ENCODE measurements at places on chromosomes 7 and 10.
A peak's percentile ranks its signal among the peaks of the same experiment; 100 is the strongest.

- no peak for DNase-seq
These were observed 30.0 kb downstream of the DGKI start for GRCh38 chr7:137816696-137817320.

- DNase-seq: no peak
These were observed 89.0 kb downstream of the UNCX start for GRCh38 chr7:1321411-1322239.

DNA sequence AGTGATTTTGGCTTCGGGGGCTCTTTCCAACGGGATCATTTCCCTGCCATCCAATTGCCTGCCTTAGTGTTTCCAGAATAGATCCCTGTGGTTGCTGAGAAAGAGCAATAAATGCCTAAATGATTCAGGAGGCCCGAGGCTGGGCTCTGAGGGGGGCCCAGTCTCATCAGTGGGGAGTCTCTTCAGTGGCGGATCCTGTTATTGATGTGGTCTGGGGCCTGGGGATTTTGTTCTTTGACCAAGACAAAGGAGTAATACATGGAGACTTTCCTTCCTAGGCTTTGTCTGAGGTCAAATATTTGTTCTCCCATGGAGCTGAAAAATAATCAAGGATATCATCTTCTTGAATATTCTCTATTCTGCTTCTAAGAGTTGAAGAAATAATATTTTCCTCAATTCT, 40.8 kb downstream of the TAS2R41 start:
- DNase-seq: no peak

DNA sequence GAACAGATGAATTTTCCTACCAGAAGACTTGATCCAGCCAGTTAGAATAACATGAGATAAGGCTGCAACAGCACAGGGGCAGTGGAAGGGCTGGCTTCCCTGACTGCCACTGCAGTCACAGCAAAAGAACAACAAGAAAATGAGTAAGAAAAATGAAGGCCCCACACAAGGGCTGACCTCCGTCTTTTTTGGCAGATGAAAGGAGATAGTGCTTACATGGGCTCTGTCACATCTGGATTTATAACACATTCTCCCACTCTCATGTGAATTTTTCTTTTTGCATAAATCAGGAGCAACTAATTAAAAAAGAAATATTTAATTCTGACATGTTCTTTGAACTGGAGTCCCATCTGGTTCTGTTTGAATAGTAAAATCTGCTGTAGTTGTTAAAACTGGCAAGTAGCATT, 99.6 kb downstream of the NRP1 start:
- no peak for DNase-seq

DNA sequence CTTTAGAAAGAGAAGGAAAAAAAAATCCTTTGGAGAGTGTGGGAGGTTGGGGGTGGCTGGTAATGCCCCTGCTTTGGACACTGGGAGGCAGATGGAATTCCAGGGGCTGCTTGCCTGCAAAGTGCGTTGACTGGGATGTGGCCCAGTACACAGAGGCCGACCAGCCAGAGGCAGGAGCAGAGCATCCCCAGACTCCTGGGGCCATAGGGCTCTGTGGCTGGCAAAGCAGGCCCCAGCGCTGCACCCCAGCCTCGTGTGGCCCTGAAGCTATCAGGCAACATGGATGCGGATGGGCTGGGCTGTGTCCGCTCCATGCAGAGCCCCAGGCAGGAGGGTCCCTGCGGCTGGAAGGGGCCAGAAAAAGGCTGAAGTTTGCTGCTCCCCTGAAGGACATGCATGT, 361.6 kb upstream of the FZD8 start:
- no peak for DNase-seq

- DNase-seq: no peak
These were observed 557.3 kb downstream of the PHTF2 start for GRCh38 chr7:78355834-78356233.

DNA sequence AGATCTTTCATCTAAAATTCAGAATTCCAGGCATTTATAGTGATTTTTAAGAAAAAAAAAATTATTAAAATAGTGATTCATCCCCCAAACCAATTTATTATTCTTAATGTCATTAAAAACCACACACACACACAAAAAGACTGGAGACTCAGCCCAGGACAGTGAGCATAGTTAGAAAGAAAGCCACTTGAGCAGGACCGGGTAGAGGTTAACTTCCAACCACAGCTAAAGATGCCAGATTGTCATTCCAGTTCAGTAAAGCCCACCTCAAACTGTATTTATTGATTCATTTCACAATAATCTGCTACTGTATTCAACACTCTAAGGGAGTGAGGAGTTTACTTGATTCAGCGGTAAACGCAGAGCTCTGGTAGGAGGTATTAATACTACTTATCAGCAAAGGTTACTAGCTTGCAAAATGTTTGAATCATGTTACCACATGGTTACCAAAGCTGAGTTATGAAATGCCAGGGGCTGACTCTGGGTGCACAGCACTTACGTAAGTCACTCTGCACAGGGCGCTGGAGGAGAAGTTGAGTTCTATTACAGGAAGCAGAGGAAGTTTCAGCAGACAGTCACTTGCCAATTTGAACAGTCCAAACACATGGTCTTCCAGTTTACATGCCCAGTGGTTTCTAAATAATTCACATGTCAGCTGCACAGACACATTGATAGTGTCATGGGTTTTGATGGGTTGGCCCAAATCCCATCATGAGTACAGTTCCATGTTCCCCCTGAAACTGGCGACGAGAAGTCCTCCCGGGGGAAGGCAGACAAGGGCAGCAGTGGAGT, 64.6 kb downstream of the KLF6 start:
- DNase-seq: no peak

DNA sequence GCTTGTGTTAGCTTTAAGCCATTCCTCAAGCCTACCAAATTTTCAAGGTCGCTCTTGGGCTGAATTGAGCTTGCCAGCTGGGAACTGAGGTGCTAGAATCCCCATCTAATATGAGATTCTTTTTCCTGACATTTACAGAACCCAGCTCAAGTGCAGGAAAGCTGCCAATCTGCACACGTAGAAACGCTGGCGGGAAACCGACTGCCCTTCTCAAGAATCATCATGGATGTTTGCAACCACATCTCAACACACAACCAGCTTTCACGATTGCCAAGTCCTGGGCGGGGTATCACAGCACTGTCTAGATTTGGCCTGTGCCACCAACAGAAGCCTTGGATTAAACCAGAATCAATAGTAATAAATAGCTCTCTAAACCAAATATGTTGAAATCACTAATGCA, 203.7 kb downstream of the DIP2C start:
- no peak for DNase-seq

- DNase-seq: no peak
These were observed 119.5 kb upstream of the KLF6 start for GRCh38 chr10:3904419-3904960.

- no peak for DNase-seq
These were observed 129.4 kb upstream of the SAMD8 start for GRCh38 chr10:74981831-74982633.

- no peak for DNase-seq
These were observed 23.7 kb upstream of the WNT16 start for GRCh38 chr7:121305109-121305508.

DNA sequence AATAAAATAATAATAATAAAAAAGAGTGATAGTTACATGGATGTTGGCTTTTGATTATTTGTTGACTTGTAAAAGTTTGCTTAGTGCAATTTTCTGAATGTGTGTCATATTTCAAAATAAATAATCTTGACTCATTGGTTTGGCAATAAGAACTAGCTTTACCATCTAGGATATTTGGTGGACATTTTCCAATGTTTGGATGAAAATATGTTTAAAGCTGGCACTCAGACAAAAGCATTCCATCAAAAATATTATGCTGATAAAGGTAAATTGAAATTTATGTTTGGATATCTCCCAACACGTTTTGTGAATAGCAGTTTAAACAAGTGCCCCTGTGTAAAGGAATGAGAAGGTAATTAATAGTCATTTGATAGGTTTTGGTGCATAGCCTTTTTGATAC, 62.5 kb upstream of the KCNMA1 start:
- DNase-seq: no peak

DNA sequence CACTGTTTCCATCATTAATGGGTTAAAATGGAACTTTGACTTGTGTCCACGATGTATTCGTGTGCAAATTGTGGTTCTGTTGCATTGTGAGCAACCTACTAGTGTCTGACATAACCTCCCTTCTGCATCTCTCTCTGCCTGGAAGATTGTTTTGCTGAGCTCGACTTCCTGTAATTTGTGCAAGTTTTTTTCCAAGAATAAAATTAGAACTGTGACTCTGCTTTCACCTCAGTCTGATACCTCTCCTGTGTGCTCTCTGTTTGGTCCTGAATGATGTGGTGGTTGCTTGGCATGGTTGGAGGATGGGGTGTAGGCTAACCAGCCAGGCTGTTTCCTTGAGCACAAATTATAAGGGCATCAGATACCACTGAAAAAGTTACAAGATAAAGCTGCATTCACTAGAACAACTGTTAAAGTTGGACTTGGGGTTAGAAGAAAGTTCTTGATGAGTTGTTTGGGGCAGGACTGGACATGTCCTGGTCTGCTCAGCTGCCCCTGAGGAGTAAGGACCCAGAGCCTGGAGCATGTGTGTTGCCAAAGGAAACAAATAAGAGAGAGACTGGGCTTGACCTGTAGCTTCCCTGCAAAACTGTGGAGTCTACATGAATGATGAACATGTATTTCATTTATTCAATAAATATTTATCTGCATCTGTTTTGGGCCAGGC, 1.9 kb upstream of the VOPP1 start:
- no peak for DNase-seq

GRCh38 chr7:98282703-98283102, 1.2 kb downstream of the BRI3 start:
- no peak for DNase-seq

DNA sequence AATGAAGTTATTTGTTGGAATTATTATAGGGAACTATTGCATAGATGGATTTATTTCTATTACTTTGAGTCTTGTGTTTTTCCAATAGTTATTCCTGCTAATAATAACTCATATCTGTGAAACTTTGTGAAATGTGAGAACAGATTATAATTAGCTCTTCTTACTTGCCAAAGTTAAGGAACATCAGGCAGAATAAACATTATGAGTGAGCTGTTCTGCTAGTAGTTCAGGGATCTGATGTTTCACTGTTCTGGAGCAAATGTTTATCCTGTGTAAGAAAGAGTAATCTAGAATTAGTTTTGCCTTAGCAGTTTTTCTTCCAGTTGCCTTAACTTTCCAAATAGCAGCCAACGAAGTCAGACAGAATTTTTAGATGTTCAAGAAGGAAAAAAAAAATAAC, 245.2 kb upstream of the PLXDC2 start:
- DNase-seq: no peak

DNA sequence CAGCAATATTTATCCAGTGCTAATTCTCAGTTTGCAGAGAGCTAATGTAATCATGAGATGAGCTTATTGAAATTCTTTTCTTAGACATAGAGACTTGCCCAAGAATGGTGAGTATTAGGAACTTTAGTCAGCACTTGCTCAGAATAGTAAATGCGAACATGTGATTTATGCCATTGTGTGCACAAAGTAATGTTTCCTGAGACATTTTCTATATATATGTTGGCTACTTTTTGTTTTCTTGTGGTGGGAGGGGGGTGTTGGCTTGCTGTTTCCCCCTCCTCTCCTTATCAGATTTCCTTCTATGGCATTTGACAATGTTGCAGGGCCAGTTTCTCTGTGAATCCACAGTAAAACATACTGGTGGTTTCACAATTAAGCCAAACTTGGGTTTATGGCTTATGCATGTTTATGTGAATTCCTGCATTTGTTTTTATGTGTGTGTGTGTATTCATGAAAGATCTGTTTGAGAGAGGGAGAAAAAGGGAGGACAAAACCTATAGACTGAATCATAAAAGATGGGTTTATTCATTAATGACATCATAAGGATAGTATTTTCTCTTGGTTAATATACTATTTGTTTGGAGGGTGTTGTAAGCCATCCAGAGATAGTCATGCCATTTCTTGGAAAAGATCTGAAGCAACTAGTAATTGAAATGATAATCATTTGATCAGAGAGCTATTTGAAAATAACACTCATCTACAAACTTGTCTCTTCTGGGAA, 36.3 kb downstream of the ARID5B start:
- DNase-seq: no peak

GRCh38 chr7:100171087-100171681, 2.8 kb upstream of the GAL3ST4 start:
- DNase-seq: no peak

GRCh38 chr7:118420888-118421287, 196.4 kb downstream of the ANKRD7 start:
- no peak for DNase-seq

- no peak for DNase-seq
These were observed 247.3 kb downstream of the SEMA3A start for GRCh38 chr7:83947260-83947659.

GRCh38 chr10:11025978-11026377, 8.3 kb downstream of the CELF2 start:
- no peak for DNase-seq

DNA sequence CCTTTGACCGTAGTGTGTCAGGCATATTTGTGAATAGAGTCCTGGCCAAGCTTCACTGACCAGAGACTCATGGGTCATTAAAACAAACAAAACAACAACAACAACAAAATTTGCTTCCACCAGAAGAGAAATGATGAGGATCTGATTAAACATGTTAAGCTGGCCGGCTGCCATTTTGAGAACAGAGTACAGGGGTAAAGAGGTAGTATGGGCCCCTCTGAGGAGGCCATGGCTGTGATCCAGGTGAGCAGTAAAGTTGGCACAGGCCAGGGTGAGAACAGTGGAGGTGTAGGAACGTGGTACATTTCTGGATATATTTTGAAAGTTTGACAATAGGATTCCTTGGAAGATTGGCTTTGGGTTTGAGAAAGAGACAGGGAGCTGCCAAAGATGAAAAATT, 252.5 kb downstream of the TWIST1 start:
- no peak for DNase-seq

DNA sequence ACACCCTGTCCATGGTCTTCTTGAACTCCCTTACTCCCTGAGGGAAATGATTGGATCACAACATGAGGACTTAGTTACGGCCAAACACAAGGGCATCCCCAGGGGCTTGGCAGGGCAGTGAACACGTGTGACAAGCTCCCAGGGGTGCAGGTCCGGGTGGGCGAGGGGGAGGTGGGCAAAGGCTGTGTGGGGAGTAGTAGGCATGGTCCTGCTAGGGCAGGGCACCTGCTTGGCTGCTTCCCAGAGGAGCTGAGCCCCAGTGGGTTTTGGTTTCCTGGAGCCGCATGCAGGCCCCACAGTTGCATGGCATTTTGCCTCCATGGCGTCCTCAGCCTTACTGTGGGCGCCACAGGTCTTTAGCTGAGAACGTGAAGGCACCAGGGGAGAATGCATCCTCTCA, 46.6 kb upstream of the ZNF32 start:
- no peak for DNase-seq

GRCh38 chr7:28157831-28158416, 22.7 kb downstream of the JAZF1 start:
- DNase-seq: no peak

GRCh38 chr10:124648738-124649137, 95.4 kb downstream of the FAM53B start:
- DNase-seq: peak; percentile 73

DNA sequence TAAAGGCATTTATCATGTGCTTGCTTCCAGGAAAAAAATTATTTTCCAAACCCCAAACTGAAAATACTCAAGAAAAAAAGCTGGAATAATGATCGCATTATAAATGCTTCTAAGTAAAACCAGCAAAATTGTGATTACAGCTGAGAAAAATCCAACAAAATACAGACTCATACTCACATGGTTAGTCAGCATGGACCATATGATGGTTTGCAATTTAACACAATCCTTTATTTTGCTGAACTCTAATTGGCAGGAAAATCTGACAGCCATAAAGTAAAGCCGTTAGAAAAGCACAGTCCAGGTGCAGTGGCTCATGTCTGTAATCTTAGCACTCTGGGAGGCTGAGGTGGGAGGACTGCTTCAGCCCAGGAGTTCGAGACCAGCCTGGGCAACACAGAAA, 59.6 kb downstream of the BRI3 start:
- no peak for DNase-seq

All from caudate nucleus (tissue), 63 donors.